Testis (tissue), 5 donors: ENCODE measurements at places on chromosomes 2 and 18. TPM values are rescaled to one million over a fixed set of nuclear protein-coding genes. Genes with fewer than 3 reads are reported as not detected.

The SLC4A5 gene
- 188 TPM for total RNA-seq

DNA sequence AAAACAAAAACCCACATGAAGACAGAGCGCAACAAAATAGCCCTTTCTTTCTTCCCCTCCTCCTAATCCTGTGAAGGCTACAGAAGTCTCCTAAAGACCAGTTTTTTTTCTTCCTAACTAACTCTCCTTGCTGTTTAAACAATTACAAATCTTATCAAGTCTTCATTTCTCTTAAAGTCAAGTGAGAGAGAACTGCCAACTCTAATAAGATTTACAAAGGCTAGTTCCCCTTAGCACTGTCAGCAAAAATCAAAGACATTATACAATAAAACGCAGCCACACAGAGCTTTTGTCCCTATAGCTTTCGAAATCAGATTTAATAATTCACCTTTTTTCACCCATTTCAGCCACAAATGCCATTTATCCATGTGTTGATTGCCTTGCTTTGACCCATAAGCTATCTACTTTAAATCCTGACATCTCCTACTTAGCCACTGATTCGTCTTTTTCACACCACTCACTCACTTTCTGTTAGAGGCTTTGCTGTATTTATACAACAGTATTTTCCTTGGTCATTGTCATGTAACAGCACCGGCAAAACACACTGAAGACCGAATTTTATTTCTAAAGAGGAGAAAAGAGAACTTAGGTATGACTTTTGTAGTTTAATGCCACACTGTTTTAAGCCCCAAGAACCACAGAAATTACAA is 5.9 kb downstream of the NRXN1 start:
- DNase-seq: no peak

GRCh38 chr2:183267148-183267827 is 143.0 kb downstream of the NUP35 start:
- DNase-seq: no peak

The OTOS gene
- not detected for total RNA-seq

DNA sequence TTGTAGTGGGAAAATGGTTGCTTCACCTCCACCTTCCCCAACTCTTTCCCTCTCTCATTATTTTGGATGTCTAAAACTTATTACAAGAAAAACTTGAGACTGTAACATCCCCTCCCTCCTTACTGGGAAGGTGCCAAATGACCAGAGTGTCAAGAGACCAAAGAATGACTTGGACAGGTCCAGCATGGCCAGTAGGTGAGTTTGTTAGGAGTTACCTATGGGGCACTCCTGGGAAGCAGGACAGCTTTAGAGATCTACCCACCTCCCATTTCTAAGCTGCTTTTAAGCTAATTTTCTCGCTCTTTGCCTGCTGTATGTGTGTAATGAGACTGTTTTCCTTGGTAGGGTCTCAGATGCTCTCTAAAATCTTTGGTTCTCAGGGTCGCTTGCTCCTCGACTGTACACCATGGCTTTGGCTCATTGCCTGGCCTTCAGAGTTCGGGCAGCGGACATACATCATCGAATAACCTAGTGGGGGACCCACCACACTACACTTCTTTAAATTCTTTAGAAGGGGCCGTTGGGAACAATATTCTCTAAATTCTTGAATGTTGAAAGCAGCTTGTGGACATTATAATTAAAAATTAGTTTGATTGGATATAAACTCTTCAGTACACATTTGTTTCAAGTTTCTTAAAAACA is 45.2 kb downstream of the SLC30A6 start:
- DNase-seq: no peak

GRCh38 chr2:117718048-117718447 is 96.4 kb upstream of the DDX18 start:
- DNase-seq: no peak

- no peak for DNase-seq
These were observed 24.8 kb upstream of the GALNT14 start for GRCh38 chr2:31163011-31163539.

The ANKRD53 gene
- total RNA-seq: 10.6 TPM

DNA sequence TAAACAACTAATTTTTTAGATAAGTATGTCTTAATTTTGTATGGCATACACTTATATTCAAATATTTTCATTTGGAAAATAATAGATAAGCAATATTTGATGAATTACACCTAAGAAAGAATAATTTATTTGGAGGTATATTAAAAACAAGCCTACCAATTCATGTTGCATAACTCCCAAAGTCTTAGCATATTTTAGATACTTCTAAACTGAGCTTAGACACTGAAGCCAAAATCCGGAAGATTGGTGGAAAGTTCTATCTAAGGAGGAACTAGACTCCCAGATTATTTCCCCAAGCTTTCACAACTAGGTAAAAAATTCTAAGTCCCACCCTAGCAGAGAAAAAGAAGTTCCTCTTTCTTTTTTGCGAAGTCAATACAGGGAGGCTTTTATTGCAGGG is 221.0 kb upstream of the MMADHC start:
- no peak for DNase-seq

GRCh38 chr2:229270551-229271410 is at the start of gene PID1:
Gene PID1, minus strand, starts transcription at chr2:229271287. Its CDS starts 244 bp downstream, at chr2:229271043.
- DNase-seq: peak; percentile 54

DNA sequence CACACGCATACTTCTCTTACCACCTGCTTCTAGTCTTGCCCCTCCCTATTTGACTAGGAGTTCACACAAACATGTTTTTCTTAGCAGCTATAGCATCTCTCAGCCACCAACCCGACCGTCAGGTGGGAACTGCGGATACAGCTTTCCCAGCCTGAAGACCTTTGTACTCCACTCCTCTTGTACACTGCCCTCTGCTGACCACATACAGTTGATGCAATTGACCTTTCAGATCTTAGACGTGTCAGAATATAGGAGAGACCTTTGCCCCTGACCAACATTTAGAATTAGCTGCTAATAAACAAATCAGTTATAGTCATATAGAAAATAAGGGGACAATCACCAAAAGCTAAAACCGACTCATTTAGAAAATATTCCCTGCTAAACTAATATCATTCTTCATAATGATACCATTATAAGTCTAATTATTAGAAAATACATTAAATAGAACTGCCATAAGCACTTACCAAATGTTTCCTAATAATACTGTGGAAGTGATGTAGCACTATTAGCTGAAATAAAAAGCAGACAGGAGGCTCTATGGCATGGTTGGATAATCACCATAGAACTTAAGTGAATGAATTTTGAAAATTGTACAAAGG is 208.4 kb downstream of the RAD51AP2 start:
- DNase-seq: peak; percentile 58

GRCh38 chr2:27893006-27893405 is 2.5 kb downstream of the BABAM2 start:
- no peak for DNase-seq

DNA sequence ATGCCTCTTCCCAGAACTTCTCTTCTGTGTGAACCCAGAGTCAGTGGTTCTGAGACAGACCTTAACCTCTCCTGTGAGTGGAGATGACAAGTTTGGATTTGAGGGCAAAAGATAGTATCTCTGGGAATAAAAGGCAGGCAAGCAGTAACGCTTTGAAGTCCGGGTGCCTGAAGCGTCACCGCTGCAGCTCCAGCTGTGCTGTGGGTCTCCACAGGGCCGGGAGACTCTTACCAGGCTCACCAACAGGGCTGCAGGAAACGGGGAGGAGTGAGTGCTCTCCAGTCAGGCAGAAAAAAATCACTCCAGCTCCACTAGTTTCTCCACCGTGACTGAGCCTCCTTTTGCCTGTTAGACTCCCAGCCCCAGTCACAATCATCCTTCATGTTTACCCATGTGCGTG is 79.7 kb upstream of the MAP4K4 start:
- DNase-seq: no peak

GRCh38 chr2:160968183-160968582 is 192.0 kb upstream of the TANK start:
- DNase-seq: no peak

DNA sequence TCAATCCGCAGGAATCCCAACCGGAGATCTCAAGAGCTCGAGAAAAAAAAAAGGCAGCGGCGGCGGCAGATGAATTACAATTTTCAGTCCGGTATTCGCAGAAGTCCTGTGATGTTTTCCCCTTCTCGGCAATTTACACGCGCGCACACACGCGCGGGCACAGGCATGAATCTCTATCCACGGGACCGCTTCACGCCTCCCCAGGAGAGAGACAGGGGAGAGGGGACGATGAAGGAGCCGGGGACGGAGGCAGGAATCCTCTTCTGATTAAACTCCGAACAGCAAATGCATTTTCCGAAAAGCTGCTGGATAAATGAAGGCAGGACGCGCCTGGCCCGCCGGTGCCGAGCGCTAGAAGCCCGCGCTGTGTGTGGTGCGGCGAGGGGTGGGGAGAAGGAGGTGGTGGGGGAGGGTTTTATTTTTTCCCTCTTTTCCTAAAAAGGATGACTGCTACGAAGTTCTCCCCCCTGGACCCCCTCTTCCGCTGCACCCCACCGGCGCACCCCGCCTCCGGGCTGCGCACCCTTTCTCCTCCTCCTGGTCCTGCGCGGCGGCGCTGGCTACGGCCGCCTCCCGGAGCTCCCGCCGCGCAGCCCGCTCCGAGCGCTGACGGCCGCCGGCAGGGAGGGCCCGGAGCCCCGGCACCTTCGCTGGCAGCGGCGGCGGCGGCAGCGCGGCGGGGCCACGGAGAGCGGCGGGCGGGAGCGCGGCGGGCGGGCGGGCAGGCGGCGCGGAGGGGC is at the start of gene BCL2:
Gene BCL2, minus strand, starts transcription at position 387 of the 740 bp plus-strand sequence.
- peak; percentile 57 for DNase-seq

GRCh38 chr18:2281523-2282199 is 289.6 kb downstream of the METTL4 start:
- no peak for DNase-seq

DNA sequence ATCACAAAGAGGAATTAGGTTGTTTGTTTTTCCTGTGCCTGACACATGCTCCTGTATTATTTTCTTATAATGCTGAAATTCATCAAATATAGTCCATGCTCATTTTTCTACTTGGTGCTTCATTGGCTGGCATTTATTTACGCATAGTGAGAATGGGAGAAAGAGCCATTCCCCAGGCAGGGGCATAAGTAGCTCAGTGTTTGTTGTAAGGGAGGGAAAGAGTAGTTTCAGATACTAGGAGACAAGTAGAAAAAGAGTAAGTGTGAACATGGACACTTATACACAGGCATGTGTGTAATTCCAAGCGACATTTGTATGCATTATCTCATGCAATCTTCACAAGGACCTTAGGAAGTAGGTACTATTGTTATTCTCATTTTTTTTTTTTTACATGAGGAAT is 111.9 kb upstream of the UGP2 start:
- no peak for DNase-seq

GRCh38 chr2:223414646-223415045 is 187.5 kb downstream of the SCG2 start:
- peak; percentile 41 for DNase-seq

- no peak for DNase-seq
These were observed 1.4 kb upstream of the CAPN10 start for GRCh38 chr2:240585101-240585500.

GRCh38 chr2:75246441-75247167 is 47.3 kb upstream of the TACR1 start:
- no peak for DNase-seq

DNA sequence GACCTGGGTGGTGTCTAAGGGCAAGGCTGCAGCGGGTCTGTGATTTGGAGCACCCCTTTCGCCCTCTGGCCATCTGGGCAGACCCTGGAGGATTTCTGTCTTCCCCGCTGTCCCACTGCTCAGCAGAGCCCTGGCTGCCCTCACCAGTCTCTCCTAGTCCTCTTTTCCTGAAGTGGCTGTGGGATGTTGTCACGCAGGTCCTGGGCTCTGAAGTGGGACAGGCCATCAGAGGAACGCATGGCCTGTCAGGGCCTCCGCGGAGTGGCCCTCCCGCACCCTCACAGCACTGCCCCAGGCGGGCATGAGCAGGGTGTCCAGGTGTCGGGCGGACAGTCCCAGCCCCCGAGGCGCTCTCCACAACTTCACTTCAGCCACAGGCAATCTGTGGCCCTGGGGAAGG is 1.1 kb upstream of the TMEM185B start:
- no peak for DNase-seq
